ENCODE measurements at places on chromosomes 11 and 22. TPM values are rescaled to one million over a fixed set of nuclear protein-coding genes. Genes with fewer than 3 reads are reported as not detected.
A peak's percentile ranks its signal among the peaks of the same experiment; 100 is the strongest.

DNA sequence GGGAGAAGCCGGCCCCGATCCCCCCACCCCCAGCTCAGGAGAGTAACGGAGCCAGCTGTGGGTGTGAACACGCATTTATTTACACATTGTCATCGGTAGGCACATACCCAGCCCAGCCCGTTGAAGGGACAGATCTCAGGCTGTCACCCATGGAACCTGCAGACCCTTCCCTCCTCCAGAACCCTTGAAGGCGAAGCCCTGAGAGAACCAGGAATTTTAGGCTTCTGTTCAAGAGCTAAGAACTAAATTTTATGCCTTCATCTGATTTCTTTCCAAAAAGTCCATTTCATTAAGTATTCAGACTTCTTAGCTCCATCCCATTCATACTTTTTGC lies 379 bp upstream of the BRMS1 start:
- DNase-seq, result no peak

- DNase-seq, result no peak
Measured at GRCh38 chr11:116710001-116710674, 62.6 kb downstream of the BUD13 start.

Gene PPP6R3
- 164 TPM for total RNA-seq

GRCh38 chr11:58616594-58616993 lies 5.9 kb upstream of the CNTF start:
- DNase-seq, result peak; percentile 72

- DNase-seq, result no peak
Measured at GRCh38 chr22:19802001-19802893, 41.7 kb downstream of the TBX1 start.

DNA sequence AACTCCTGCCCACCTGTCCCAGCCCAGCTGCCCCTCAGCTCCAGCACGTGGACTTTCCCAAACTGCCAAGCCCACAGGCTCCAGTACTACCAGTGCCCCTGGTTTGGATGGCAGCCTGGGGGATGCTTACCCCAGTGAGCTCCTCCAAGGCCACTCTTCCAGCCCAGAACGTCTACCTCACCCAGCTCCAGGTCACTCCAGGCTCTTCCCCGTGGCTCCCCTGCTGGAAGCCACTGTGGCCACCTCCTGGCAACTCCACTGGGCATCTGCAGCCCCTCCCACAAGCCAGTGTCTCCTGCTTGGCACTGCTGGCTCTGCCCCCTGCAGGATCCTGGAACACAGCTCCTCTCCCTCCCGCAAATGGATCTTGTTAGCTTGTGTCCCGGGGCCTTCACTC lies 29.3 kb downstream of the LMO1 start:
- peak; percentile 24 for DNase-seq

DNA sequence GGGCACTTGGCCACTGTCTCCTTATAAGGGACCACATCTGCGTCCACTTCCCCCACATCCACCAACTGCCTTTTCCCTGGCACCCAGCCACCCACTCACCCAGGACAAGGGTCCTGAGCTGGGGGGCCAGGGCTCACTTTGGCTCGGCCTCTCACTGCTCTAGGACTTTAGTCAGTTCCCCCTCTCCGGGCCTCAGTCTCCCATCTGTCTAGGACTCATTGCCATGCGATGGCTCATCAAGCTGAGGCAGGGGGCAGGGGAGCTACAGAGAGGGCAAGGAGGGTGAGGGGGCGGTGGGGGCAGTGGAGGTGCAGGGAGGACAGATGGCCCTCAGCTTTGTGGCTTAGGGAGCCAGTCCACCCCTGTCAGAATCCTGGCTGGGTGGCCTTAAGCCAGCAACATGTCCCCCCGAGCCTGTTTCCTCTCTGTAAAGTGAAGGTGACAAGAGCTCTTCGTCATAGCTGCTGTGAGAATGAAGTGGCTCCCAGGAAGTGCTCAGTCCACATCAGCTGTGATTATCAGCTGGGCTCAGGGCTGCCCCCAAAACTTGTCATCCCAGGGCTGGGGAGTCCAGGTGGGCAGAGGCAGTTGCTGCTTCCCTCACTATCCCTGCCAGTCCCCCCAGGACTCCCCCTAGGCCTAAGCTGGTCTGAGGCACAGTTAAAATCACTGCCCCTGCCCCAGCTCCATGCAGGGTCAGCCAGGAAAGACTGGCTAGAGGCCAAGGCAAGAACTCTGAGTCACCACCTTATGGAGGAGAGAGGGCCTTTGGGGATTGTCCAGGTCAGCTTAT lies 14.9 kb downstream of the RAC2 start:
- DNase-seq, result peak; percentile 86

Gene TYR
- not detected for total RNA-seq

GRCh38 chr11:26677566-26677965 lies 44.3 kb downstream of the SLC5A12 start:
- DNase-seq, result peak; percentile 13

Gene CCDC15
- total RNA-seq, result 0.17 TPM

GRCh38 chr22:33272180-33272579 lies 214.0 kb upstream of the SYN3 start:
- peak; percentile 62 for DNase-seq

DNA sequence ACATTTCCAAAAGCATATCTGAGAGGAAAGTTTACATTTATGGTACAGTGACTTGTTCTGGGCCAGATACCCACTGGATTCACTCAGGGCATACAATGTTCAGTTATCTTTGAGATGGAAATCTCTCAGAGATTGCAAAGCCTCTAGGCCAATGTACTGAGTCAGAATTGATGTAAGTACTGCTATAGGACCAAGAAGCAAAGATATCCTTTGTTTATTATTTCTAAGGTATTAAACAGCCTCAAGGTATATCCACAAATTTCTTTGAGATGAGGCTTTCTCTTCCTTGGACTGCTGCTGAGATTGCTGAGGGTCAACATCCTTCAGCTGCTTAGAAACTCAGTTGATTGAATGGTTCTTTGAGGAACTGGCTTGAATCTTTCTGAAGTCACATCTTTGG lies 484.0 kb downstream of the METTL15 start:
- no peak for DNase-seq

DNA sequence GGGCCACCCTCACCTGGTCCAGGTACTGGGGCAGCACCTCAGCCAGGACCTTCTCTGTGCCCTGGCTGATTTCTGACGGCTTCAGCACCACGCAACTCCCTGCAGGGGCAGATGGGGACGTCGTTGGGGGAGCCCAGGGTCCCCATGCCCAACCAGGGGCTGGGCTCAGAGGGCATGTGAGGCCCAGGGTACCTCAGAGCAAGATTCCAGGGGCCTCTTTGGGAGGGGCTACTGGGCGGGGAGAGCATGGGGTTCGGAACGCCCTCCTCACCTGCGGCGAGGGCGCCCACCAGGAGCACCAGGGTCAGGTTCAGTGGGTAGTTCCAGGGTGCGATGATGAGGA lies 8.1 kb downstream of the ALDH3B2 start:
- no peak for DNase-seq

DNA sequence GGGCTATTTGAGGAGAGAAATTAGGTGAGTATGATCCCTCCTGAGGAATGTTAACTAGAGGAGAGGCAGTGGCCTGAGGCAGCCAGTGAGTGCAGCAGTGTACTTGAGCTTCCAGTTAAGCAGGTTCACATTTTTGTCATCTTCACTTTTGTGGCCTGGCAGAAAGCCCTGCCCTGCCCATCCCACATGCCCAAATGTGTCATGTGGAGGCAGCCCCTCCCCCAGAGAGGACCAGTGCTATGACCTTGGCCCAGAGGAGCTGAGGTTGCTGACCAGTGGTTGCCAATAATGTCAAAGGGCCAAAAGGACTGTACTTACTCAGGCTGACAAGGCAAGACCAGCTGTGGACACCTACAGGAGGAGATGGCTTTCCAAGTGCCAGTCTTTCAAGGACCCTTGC lies 17.6 kb upstream of the GRK2 start:
- DNase-seq, result peak; percentile 82

Gene GRM5
- 0.15 TPM for total RNA-seq

Gene MFRP
- not detected for total RNA-seq

DNA sequence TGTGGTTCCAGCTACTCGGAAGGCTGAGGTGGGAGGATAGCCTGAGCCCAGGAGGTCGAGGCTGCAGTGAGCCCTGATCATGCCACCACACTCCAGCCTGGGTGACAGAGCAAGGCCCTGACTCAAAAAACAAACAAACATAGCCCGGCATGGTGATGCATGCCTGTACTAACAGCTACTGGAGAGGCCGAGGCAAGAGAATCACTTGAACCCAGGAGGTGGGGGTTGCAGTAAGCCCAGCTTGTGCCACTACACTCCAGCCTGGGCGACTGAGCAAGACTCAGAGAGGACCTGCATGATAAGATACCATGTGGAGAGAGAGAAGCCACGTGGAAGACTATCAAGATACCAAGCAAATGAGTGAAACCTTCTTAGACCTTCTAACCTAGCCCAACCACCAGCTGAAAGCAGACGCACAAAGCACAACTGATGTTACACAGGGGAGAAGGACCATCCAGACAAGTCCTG lies 36.1 kb downstream of the AMBRA1 start:
- peak; percentile 59 for DNase-seq

Gene ROBO4
- total RNA-seq, result 4.2 TPM

- peak; percentile 17 for DNase-seq
Measured at GRCh38 chr11:28058333-28058732, 49.6 kb downstream of the KIF18A start.

DNA sequence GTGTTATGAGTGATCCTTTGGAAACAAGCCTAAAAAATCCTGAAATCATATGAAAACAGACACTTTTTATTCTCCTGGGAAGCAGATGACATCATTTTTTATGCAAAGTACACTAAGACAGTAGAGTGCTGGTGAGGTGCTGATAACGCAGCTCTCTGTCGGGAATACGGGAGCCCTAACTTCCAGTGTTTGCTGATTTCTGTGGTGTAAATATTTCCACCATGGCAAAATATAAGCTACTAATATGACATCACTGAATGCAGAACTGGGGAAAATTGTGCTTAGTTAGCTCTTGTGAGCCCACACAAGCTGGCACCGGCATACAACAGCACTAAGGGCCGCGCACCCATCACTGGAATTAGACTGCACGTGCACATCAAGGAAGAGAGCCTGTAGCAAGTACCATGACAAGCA lies 82.6 kb downstream of the FAM76B start:
- no peak for DNase-seq

- DNase-seq, result no peak
Measured at GRCh38 chr11:2091112-2091746, 48.0 kb downstream of the IGF2 start.

GRCh38 chr11:6799402-6799801 lies at the start of gene OR6A2:
OR6A2 (minus strand) TSS chr11:6799689; CDS start chr11:6795708, 3,981 bp downstream.
- peak; percentile 6 for DNase-seq

- DNase-seq, result no peak
Measured at GRCh38 chr11:28077521-28077920, 30.4 kb downstream of the KIF18A start.

Gene BCO2
- total RNA-seq, result 0.75 TPM
